SK-N-SH treated with all-trans-retinoic acid at 6 μM for 48 hours (cell line): ENCODE measurements at places on chromosomes 13 and 19.

DNA sequence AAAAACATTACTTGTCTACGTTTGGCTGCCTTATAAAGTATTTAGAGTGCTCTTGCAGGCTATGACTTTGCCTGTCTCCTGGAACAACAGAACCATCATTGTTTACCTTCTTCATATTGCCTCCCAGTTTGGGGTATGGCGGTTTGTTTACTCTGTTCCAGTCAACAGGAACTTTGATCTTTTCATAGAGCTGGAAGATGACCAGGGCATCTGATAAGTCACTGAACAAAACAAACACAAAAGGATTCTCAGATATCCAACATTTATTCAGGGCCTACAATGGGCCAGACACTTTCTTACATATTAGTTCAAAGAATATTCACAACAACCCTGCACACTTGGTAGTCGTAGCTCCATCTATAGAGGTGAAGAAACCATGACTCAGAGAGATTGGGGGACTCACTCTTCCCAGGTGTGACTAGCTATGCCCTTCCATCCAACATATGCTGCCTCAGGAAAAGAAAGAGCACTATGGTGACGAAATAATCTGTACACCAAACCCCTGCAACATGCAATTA lies 38.4 kb upstream of the CPB2 start:
- ATAC-seq = no peak

DNA sequence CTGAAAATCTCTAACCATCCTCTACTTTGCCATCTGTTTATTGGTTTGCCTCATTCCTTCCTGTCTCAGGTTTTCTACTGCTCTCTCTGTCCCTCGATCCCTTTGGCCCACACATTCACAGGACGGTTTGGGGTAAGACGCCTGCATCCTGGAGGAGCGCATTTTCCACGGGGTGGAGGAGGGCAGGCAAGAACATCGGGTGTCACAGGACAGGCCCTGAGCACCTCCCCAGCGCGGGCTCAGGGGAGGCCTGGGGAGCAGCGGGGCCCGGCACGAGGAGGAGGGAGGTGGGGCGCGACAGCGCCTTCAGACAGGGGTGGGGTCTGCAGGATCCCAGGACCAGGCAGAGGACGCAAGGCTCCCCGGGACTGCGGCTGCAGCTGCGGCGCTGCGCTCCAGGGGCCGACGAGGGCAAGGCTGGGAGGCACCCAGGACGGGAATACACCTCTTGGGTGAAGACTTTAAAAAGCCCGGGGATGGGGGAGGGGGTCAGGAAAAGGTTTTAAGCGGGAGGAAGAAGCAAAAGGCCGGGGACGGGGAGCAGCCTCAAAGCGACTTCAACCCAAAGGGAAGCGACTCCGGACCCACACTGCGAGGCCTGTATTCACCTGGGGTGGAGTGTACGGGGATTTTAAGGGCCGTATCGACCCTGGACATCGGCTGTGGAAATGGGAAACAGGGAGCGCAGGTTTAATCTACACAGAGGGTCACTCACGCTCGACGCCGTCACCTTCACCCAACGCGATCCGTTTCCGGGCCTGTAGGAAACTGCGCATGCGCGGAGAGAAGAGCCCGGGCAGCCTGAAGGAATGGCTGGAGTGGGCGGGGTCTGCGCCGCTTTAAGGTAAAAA lies at the start of gene ZNF415:
TSS of gene ZNF415 (minus strand) at position 770 of the 851 bp plus-strand sequence. CDS start 10,234 bp downstream, outside the sequence.
- ATAC-seq = peak; percentile 88

- peak; percentile 2; the same call in 2 of the 3 replicates for ATAC-seq
Observed at GRCh38 chr19:11091703-11092153, 2.5 kb downstream of the LDLR start.

DNA sequence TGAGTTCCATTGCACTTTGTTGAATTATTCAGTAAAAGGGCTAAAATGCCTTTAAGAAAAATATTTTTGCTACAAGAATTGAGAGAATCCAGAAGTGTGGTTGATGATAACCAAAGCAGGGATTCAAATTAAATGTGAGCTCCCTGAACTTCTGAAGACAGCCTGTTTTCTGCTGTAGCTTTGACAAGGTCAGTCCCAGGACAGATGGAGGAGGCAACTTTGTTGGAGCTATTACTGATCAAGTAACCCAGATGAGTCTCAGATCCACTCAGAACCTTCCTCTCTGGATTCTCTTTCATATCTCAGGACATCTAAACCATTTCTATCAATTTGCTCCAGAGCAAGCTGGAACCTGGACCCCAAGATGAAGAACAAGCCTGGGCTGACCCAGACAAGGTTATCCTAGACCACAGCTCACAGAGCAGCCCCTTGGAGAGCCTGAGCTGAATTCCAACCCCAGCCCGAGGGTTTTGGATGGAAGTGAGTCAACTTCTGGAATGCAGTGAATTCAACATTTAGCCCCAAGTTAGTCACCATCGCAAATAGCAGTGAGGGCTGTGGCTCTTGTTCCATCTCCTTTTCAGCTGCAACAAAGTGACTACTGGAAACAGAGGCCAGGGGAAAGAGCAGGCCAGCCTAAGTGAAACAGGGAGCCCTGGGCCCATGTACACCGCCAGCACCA lies 137.8 kb upstream of the TSC22D1 start:
- peak; percentile 79 for ATAC-seq

DNA sequence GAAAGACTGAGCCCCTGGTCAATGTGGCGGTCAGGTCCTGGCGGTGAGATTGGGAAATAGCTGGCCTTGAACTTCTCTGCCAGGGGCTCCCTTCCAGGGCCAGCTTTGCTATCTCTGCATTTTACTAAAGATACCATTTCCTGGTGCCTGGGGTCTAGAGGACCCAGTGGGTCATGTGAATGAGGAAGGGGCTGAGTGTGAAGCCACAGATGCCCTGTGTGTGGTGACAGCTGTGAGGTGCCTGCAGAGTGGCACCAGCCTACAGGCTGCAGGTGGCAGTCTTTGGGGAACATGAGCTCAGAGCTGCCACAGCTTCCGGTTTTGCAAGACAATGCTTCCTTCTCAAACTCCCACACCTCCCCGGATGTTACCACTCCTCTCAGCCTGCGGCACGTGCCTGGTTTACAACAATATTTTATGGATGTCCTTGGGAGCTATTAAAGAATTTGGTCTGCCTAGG lies 5.2 kb upstream of the MLNR start:
- ATAC-seq = peak; percentile 30

GRCh38 chr13:51221674-51222036 lies 543 bp upstream of the FAM124A start:
- peak; percentile 23; the same call in 2 of the 3 replicates for ATAC-seq

GRCh38 chr13:50650592-50651504 lies 192.6 kb downstream of the DLEU7 start:
- ATAC-seq = peak; percentile 35

GRCh38 chr19:15841875-15842569 lies 26.6 kb upstream of the OR10H1 start:
- no peak for ATAC-seq

- no peak for ATAC-seq
Observed at GRCh38 chr19:48186015-48186414, 15.5 kb downstream of the ZSWIM9 start.

GRCh38 chr19:55300886-55301458 lies 17.2 kb downstream of the BRSK1 start:
- ATAC-seq = no peak

DNA sequence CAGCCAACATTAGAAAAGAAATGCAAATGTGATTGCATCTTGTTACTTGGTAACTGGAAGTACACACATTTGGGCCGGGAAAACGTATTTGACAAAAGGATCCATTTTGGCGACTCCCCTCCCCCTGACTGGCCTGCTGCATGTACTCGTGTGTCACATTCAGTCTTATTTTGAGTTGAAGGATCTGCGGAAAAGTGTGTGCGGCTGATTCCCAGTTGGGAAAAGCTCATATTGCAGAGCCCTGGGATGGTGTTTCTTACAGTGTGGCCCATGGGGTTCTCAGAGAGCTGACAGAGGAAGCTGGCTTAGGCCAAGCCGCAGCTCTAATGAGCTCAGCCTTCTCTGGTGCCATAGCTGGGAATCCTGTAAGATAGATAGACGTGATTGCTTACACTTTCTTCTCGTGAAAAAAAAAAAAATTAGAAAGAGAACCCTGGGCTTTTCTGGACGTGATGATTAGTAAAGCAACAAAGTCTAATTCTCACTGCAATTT lies 170.3 kb upstream of the ARGLU1 start:
- no peak for ATAC-seq

DNA sequence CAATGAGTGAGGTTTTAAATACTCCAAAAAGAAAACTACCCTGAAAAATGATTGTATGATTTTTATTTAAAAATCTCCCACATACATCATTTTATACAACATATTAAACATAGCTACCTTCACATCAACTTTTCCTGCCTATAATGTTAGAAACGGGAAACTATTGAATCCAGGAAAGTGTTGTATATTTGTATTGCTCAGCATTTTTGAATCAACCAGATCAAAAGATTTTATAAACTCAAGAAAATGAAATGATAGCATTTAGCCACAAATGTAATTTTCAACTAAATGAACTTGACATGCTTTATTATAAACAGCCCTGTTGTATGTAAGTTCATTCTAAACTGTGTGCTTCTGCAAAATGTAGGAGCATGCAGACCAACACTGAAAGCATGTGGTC lies 124.6 kb upstream of the SLC10A2 start:
- ATAC-seq = no peak

GRCh38 chr19:31706131-31706530 lies 356.9 kb upstream of the TSHZ3 start:
- ATAC-seq = no peak

DNA sequence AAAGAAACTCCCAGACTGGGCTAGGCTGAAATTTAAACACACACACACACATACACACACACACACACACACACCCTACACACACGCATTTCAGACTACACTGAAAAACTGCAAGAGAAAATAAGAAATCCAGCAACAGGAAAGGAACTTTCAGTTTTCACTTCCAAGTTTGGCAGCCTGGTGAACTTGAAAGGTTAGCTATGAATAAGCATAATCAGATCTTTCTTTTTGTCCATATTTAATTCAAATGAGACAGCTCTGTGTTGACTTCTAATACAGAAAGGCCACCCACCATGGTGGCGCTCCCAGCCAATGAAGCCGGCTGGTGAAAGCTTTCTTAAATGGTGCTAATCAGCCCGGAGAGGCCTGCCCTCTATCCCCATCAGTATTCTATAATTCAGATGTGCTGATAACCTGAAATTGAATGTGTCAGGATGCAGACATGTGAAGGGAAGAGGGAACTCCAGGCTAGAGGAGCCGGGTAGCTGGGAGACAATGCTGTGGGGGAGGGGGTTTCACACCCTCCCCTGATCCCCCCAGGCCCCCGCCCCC lies 108.3 kb upstream of the ZNF536 start:
- ATAC-seq = no peak

GRCh38 chr19:33795370-33796163 lies 1.1 kb upstream of the KCTD15 start:
- ATAC-seq = peak; percentile 76

GRCh38 chr13:36770741-36771140 lies 48.3 kb upstream of the RFXAP start:
- no peak for ATAC-seq

DNA sequence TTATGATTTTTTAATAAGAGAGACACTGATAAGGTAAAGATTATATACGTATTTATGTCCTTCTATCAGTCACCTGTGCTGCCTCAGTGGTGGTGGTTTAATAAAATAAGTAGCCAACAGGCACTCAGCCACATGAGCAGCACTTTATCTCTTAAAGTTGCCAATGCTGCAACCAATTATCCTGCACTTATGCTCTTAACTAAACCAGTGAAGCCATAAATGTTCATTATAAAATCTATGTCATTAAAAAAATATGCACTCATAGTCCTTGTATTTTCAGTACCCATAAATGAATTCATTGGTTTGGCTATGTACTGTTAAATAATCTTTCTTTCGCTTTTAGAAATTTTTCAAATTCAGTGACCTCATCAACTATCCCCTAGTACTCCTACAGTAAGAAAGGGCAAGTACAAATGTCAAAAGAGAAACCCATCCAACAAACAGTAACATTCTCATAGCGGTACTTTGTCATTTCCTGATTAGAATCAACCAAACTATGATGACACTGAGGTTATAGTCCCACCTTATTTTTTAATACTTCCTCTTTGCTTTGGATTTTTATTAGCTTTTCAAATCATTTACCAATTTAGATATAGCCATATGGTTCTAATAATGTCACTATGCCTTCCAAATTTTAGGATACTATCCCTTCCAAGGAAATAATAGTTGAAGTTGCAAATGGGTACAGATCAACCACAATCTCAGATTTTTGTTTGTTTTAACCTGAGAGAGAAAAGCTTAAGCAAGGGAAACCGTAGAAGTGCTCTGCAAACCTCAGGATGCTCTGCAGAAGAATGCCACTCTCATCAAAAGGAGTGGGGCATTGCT lies 190.9 kb downstream of the KLF12 start:
- no peak; the same call in 2 of the 3 replicates for ATAC-seq

DNA sequence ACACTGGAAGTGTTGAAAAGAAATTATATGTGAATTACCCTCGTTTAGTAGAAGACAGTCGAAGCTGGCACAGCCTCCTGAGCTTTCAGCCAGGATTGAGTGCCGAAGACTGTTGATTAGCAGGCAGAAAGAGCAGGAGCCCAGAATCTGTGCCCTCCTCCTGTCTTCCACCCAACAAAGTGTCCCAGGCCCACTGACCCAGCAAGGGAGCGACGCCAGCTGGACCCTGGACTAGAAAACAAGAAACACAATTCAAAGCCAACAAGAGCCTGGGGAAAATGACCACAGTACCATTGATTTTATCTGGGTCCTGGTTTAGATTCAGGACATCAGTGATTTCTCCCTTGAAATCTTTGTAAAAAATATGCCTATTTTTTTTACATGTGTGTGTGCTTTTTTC lies 120.7 kb downstream of the RXFP2 start:
- no peak for ATAC-seq

DNA sequence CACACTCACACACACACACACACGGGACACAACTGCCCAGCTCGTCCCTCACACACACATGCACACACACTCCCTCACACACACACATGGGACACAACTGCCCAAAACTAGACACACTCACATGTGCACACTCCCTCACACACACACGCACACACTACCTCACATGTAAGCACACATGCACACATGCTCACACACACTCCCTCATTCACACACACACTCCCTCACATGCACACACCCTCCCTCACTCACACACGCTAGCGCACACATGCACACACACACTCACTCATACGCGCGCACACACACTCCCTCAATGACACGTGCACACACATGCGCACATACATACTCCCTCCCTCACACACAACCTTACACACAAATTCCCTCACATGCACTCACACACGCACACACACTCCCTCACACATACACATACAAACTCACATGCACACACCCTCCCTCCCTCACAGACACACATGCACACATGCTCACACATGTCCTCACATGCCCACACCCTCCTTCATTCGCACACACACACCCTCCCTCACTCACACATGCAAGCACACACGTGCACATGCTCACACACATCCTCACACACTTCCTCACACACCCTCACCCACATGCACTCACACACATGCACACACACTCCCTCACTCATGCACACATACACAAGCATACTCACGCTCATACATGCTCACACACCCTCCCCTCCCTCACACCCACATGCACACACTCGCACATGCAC lies 9.0 kb upstream of the RASA3 start:
- ATAC-seq = no peak

DNA sequence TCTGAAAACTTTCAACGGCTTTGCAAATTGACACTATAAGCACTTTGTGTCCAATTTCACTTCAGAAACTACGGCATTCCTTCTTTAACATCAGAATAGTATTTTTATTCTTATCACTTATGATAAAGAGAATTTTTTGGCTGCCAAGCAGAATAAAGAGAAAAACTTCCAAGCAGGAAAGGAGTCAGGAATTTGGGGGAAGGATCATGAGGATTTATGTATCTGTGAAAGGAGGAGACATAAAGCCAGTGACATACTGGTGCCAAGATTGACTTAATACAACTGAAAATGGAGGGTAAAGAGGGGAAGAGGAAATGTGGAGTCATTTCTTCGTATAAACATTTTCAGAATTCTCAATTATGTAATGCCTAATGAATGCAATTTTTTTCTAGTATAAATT lies 94.7 kb downstream of the RBM26 start:
- ATAC-seq = no peak
